ENCODE measurements at places on chromosomes 5 and 9.

GRCh38 chr5:147310059-147310704 is 75.4 kb downstream of the STK32A start:
- DNase-seq, result no peak

DNA sequence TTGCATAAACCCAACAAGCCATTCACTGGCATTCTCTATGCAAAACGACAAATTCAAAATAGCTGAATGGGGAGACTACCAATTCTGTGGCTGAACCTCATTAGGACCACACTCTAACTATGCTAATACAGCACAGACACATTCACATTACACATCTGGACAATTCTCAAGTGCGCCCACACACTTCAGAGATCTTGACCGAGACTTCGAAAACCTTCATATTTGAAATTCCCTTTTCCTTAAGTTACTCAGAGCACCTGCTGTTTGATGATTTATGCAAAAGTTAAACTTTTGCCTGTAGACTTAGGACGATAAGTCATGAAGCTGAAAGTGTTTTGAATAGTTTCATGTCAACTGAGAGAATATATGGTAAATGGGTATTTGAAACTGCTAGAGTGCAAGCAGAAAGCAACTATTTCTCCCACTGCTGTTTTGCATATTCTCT is 111.9 kb downstream of the FBN2 start:
- no peak for DNase-seq

DNA sequence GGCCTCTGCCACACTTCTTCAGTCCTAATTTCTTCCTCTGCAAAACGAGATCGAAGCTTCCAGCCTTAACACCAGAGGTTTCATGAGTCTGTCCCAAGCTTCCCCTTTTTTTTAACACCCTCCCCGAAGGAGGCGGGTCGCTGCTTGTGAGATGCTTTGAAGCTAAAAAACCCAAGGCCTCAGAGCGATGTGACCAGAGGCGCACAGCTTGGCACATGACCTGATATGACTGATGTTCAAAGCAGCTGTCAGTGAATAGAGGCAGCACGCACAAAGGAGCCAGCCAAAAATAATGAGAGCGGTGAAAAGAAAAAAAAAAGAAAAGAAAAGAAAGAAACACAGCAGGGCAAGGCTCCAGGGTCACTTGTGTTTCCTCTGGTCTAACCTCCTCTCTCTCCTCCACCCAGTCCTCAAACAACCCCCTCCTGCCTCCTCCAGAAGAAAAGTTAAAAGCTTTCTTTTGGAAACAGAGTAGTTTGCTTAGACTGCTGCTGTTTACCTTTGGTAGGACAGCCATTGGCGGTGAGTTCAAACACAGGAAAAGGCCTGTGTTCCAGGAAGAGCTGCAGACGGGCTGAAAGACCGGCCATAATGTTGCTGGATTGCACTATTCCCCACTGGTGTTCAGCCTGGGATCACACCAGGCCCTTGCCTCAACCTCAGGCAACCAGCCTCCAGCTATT is 10.9 kb upstream of the ZNF366 start:
- no peak for DNase-seq

DNA sequence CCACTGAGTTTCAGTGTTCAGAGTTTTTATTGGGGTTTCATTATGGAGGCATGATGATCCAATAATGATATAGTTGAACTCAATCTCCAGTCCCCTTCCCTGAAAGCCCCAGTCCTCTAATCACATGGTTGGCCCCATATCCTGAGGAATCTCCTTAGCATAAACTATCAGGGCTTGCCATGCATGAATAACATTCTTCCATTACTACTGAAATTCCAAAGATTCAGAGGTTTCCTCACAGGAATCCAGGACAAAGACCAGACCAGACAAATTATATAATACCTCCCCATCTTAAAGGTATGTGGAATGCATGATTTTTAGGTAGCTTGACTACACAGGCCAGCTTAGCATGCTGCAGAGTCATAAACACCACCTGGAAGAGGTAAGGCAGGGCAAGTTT is 15.5 kb upstream of the LRRTM2 start:
- DNase-seq, result no peak

GRCh38 chr9:549455-549997 is 292.0 kb upstream of the DMRT1 start:
- DNase-seq, result peak; percentile 14

Data from endothelial cell (in vitro differentiated cells).